Heart left ventricle (tissue), 16 donors: ENCODE measurements at places on chromosomes 2 and 18. TPM values are rescaled to one million over a fixed set of nuclear protein-coding genes. Genes with fewer than 3 reads are reported as not detected.

DNA sequence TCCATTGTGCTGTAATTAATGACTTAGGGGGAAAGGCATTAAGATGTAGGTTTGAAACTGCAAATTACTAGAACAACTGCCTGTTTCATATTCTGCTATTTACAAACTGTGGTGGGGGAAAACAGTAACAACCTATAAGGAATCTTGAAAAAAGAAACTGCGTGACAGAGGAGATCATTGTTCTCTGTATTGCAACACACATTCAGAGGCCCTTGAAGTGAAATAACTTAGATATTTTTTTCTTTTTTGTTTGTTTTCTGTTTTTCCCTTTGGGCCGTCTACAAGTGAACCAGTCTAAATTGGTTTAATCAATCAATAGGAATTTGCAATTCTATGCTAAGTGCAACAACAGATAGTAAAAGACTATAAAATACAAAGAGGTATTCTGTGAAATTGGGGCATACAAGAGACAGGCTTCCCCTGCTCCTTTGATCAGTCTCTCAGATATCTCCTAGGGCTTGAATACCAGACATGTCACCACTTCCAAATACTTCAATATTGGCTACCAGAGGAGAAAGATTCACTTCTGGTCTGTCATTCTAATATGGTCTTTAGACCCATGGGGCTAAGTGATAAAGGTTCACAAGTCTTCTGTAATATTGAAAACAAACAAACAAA is 2055.1 kb upstream of the CELF4 start:
- no peak for DNase-seq
- no peaks in the 10 kb centered on the region for H3K36me3 ChIP-seq
- H3K27ac ChIP-seq, result no peak overlapping the region
- no peaks in the 10 kb centered on the region for H3K27me3 ChIP-seq
- H3K4me3 ChIP-seq, result no peak overlapping the region

RPRM gene
- not detected for total RNA-seq

DNA sequence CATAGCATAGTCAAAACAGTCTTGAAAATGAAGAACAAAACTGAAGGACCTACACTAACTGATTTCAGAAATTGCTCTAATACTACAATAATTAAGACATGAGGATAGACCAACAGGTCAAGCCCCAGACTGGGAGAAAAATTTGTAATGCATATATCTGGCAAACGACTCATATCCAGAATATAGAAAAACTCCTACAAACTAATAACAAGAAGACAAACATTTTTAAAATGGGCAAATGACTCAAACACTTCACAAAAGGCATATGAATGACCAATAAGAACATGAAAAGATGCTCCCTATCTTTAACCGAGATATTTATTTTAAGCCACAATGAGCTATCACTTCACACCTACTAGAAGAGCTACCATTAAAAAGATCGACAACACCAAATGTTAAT is 14.2 kb downstream of the TGFBRAP1 start:
- no peaks in the 10 kb centered on the region for H3K36me3 ChIP-seq
- H3K27ac ChIP-seq, result no peak overlapping the region
- H3K4me3 ChIP-seq, result no peak overlapping the region
- no peaks in the 10 kb centered on the region for H3K27me3 ChIP-seq

GRCh38 chr18:54911551-54911950 is 47.7 kb downstream of the CCDC68 start:
- H3K27me3 ChIP-seq, result no peaks in the 10 kb centered on the region
- no peak overlapping the region for H3K27ac ChIP-seq
- H3K4me1 ChIP-seq, result no peaks in the 10 kb centered on the region
- no peak for DNase-seq
- H3K4me3 ChIP-seq, result no peak overlapping the region
